ENCODE measurements at places on chromosomes 12 and 14.

DNA sequence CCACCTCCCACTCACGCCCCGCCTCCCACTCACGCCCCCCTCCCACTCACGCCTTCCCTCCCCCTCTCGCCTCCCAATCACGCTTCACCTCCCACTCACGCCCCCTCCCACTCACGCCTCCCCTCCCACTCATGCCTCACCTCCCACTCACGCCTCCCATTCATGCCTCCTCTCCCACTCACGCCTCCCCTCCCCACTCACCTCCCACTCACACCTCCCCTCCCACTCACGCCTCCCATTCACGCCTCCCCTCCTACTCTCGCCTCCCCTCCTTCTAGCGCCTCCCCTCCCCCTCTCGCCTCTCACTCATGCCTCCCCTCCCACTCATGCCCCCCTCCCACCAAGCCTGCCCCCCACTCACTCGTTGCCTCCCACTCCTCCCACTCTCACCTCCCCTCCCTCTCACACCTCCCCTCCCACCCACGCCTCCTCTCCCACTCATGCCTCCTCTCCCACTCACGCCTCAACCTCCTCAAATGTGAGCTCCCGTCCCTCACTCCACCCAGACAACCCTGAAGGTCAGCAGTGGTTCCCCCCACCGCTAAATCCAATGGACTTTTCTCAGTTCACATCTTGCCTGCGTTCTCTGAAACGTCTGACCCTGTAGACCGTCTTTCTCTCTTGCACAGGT is 39.8 kb downstream of the TMEM63C start:
- no peak for DNase-seq

- no peak for DNase-seq
Measured at GRCh38 chr12:52787324-52788191, 8.4 kb downstream of the KRT3 start.

- no peak for DNase-seq
Measured at GRCh38 chr12:21296751-21297406, 37.8 kb downstream of the SLCO1A2 start.

DNA sequence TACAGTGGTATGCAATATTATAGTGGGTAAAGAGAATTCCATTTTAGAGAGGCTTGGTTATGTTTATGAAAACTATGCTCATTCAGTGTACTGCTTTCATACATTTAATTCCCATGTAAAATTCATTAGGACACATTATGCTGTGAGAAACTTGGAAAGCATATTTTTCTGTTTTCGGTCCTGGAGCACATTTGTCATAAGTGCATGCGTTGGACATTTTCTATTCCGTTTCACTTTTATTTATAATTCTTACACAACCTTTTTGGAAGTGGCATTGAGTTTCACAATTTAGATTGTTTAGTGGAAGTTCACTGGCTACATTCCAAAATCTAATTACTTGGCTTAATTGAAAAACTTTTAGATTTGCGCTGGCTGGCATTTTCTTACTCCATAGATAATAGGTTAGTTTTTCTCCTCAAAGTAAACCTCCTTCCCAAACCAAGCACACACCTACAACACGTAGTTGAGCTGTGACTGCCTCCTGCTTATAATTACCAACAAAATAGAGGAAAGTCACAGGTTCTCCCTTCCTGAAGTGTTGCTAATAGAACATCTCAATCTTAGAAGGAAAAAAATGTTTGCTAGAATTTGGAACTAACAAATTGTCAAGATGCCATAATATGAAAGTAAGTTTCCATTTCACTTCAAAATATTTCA is 938.5 kb downstream of the TRHDE start:
- no peak for DNase-seq

DNA sequence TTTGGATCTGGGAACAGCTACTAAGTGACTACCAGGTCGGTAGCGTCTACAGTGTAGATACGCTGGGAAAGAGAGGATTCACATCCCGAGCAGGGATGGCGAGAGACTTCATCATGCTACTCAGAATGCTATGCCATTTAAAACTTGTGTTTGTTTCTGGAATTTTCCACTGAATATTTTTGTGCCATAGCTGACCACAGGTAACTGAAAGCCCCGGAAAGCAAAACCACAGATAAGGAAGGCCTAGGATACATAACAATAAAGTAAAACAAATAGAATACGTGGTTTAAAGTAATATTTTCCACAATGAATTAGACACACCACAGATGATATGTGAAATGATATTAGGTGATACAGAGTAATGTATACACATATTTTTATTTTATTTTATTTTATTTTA is 7.9 kb upstream of the HCAR1 start:
- no peak for DNase-seq

- DNase-seq = no peak
Measured at GRCh38 chr12:83214185-83214584, 527.5 kb downstream of the TMTC2 start.

DNA sequence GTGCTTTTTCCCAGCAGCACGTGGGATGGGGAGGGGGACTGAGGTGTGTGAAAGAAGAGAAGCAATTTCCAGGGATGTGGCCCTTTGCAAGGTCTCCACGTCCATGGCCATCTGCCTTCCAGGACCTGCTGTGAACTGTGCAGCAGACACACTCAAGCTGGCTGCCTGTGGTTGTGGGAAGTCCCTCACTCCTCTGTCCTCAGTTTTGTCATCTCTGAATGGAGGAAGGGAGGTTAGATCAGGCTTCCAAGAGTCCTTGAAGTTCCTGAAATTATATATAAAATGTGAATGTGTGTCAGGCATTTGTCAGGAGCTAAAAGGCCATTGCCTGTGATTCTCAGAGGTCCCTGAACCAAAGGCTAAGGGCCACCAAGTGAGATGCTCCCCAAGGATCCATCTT is 328.2 kb downstream of the CACNA1C start:
- DNase-seq = no peak

DNA sequence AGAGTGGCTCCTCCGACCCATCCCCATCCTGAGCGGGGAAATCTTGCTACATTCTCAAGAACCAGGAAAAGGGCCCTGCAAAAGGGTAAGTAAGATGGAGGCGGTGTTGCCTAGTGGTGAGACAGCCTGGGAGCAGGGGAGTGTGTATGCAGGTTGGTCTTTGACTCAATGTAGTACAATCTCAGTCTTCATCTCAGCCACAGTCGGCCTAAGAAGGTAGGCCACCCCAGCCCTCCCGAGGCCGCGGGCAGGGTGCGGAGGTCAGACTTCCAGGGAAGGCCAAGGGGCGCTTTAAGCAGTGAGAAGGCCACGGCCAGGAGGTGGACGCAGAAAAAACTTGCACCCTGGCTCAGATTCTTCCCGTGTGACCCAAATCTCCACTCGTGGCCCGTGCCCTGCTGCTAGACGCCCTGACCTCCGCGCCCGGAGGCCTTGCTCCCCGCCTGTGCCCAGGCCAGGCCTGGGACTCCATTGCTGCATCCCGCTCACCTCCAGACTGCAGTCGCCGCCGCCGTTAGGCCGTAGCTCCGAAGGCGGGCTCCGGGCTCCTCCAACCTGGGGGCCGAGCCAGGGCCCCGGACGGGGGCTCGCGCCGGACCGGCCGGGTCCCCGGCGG is 435 bp downstream of the FOXM1 start:
- DNase-seq = no peak

DNA sequence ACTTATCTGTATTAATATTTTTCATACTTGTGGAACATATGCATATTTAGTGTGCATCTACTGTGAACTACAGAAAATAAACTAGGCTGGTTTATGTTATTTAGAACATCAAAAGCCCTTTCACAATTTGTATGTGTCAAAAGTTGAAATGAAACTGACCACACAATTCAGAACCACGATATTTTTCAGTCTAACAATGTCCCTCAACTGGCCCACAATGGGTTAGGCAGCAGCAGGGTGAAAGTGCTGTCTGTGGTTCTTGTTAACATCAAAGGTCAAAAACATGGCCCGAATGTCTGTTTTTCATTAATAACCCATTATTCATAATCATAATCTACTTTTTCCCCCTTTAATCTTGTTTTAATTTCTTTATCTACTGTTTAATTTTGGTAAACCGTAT is 559.9 kb upstream of the ATP2B1 start:
- DNase-seq = no peak

- DNase-seq = no peak
Measured at GRCh38 chr12:62210422-62210821, 49.8 kb upstream of the USP15 start.

GRCh38 chr14:66680216-66680615 is 172.3 kb downstream of the GPHN start:
- no peak for DNase-seq

DNA sequence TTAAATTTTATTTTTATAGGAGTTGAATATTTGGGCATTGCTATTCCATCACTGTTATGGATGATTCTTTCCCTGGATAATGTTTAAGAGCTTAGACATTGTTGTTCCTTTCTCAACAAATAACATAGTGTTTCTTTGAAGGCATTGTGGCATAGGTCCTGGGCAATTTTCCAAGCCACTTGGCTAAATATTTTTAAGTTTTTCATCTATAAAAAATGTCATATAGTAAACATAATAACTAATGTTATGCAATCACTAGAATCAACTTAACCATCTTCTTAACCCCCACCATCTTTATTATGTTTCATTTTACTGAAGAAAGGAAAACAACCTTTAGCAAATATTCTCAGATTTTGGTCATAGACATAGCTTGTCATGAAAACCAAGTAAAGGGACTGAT is 600.6 kb upstream of the LMO3 start:
- DNase-seq = no peak

- no peak for DNase-seq
Measured at GRCh38 chr14:104130974-104131651, 7.3 kb upstream of the KIF26A start.

- DNase-seq = no peak
Measured at GRCh38 chr14:91088585-91089235, 25.2 kb upstream of the DGLUCY start.

DNA sequence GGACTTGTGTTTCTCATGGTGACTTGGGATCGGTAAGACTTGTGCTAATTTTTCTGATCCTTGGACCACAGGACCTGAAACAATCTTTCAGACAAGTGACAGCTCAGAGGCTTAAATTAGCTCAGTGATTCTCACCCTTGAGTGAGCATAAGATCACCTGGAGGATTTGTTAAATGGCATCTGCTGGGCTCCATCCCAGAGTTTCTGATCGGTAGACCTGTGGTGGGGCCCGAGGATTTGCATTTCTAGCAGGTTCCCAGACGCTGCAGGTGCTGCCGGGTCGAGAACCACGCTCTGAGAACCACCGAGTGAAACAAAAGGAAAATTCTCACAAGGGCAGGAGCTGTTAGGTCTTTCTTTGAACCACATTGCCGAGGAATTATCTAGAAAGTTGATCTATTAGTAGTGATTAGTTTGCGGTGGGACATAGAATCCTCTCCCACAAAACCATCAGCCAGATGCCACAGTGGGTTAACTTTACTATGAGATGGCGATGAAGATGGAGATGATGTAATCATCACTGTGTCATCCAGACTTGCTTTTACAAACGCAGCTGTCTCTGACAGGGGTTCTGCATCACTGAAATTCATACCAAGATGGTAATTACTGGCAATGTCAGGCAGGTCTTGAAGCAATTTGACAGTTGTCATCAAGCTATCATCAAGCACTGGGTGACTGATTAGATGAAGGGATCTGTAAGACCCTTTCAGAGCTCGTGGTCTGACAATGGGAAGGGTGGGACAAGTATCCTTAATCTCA is 184.0 kb downstream of the AACS start:
- DNase-seq = no peak

DNA sequence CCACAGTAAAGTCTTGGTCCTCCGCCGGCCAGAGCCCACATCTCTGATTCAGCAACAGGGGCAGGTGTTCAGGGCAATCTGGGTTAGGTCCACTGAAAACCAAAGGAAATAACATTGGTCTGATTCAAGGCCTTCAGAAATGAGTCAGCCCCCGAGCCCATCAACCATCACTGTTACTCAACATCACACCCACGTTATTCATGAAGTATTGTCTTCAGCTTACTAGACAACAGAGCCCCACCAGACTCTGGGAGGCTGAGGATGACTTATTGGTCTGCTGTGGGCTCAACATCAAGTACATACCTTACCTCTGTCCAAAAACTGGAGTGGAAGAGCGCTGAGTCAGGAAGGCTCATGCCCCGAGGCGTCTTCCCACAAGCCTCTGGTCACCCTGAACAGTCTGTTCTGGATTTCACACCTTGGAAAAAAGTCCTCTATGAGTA is 97.5 kb downstream of the ZFP36L1 start:
- no peak for DNase-seq

- DNase-seq = no peak
Measured at GRCh38 chr14:90682615-90683014, 133.6 kb downstream of the TTC7B start.

DNA sequence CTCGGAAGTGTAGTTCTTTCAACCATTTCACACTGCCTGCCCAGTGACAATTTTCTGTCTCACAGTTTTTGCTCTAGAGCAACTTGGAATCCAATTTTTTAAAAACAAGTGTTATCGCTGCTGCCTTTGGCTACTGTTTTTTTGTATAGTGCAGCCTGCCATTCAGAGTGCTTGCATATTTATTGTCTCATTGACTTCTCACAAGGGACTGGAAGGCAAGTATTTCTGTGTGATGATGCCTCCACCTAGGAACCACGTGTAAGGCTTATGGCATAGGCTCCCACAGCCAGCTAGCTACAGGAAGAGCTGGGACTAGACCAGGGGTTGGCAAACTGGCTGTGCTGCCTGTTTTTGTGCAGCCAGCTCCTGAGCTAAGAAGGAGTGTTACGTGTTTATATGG is 903 bp downstream of the PARPBP start:
- DNase-seq = no peak
